ENCODE measurements at places on chromosomes 11 and 22.

DNA sequence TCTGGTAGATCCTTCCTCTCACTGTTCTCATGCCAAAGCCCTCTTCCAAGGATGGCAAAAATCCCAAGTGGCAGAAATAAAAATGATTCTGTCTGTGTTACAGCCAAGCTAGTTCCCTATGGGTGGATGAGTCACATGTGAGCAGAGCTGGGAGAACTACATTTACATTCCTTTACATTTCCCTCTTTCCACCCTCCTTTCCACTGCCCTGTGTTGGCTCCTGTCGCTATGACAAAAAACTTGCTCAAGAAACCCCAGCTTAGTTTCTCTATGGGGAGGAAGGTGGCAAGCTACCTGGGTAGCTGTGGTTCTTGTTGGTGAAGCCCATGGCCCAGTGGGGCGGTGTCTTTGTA lies 10.2 kb upstream of the DDB2 start:
- no peak for DNase-seq

- DNase-seq, result no peak
Measured at GRCh38 chr11:17923217-17923616, 89.6 kb downstream of the SERGEF start.

GRCh38 chr11:95375886-95376285 lies 144.9 kb upstream of the SESN3 start:
- DNase-seq, result no peak

GRCh38 chr11:108713076-108713790 lies 48.4 kb downstream of the DDX10 start:
- no peak for DNase-seq

DNA sequence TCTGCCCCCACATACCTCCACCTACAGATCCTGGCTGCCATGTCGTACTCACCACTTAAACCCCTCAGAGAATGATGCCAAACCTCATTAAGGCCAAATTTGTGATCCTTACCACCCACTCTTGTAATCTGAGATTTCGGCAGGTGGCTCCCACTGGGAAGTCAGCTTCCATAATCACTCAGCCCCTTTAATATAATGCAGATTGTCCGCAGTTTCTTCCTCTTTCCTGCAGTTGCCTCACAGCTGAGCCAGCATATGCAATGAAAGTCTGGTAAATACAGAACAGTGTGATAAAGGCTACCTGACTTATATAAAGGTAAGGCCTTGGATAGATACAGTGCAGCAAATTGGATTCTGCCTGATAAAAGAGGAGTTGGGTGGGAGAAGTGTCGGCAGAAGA lies 515.2 kb upstream of the TENM4 start:
- no peak for DNase-seq

GRCh38 chr11:33311680-33312079 lies 54.5 kb downstream of the HIPK3 start:
- no peak for DNase-seq

Data from stimulated activated CD8-positive, alpha-beta memory T cell treated with anti-CD3 and anti-CD28 coated beads, Interleukin-12 subunit alpha, Interleukin-12 subunit beta, amount 100 ng/mL, for 1 hour (primary cell).